ENCODE measurements at places on chromosomes 12 and 14.

DNA sequence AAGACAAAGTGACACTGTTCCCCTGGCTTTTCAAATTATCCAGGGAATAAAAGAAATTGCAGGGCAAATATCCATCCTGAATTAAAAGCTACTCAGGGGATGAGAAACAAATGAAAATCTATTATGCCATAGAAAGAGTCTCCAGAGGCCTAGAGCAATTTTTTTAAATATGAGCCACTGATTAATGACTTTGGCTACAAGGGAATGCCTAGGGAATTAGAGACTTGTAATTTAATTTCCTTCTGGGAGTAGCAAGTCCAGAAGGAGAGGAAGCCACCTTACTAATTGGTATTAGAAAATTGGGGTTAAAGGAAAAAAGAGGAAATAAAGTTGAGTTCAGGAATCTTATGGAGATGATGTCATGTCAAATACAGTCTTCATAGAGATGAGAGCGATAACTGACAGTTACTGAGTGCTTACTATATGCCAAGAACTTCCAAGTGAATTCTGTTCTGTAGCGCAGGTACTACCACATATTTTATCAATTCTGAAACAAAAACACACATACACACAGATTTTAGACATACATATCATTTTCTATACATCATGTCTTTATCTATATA, 304.4 kb downstream of the DUSP6 start:
- DNase-seq, result no peak

DNA sequence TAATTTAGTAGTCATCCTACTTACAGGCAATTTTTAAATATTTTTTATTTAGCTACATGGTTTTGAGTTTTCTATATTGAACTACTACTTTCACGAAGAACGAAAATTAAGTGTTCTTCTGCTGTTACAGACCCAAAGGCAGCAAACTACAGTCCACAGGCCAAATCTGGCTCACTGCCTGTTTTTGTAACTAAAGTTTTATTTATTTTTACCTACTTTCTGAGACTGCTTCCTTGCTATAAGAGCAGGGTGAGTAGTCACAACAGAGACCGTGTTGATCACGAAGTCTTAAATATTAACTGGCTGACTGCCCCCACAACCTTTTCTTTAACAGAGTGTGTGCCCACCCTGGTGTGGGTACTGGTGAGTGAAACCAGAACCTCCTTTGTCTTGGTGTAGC, 11.6 kb downstream of the RBM19 start:
- no peak for DNase-seq

GRCh38 chr12:121279507-121279915, 17.0 kb downstream of the CAMKK2 start:
- DNase-seq, result no peak

DNA sequence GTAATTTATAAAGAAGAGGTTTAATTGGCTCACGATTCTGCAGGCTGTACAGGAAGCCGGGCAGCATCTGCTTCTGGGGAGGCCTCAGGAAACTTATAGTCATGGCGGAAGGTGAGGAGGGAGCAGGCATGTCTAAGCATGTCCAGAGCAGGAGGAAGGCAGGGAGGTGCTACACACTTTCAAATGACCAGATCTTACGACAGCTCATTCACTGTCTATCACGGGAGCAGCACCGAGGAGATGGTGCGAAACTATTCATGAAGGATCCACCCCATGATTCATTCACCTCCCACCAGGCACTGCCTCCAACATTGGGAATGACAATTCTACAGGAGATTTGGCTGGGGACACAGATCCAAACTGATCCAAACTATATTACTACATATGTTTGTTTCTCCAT, 10.0 kb downstream of the SFSWAP start:
- DNase-seq, result no peak

DNA sequence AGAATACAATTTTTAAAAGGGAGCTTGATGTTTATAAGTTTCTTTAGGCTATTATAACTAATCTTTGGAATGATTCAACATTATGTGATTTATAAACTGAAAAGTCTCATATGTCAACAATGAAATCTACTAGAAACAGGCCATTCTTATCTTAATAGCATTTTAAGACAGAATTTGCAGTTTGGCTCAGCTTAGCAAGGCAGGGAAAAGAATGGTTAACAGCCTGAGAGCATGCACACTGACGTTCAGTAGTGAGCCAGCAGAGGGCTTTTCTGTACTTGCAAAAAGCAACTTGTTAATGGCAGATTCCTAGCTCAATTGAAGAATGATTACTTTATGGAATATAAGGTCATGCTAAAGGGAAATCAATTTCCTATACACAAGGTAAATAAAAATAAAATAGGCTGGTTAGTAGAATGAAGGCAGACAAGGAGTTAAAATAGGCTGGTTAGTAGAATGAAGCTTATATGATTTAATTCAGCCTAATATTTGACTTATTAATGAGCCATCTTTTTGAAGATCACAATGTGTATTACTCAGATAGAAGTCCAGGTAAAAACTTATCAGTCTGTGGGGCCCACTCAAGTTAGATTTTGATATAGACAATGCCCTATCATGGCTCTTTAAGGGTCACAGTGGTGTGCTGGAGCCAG, 95.9 kb downstream of the OTOGL start:
- no peak for DNase-seq

DNA sequence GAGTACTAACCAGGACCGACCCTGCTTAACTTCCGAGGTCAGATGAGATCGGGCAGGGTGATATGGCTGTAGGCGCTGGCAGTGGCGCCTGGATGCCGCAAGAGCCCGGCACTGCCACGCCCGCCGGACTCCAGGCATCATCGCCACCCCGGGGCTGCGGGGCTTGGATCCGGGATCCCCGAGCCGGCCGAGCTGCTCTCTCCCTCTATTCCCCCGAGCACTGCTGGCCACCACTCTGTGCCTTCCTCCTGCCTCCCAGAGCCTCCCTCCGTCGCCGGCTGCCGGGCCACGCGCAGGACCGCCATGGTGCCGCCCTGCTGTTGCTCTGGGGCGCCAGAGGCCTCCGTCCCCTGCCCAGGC, 153.2 kb upstream of the ALG10B start:
- no peak for DNase-seq

DNA sequence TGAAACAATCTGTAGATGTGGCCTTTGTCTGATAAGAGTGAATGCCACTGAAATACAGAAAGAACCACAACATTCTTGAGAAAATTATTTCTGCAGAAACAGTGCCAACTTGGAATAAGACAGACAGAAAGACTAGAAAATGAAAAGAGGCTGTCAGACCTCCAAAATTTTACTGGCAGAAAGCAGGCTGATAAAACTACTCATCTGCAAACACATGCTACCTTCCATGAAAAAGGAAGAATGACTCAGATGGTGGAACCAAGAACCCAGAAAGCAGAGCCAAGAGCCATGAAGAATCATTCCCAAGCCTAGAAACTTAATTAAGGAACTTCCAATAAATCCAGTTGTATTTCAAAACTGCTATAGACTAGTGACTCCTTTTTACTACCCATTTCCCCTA, 31.9 kb upstream of the OSBPL8 start:
- DNase-seq, result no peak

GRCh38 chr14:76329951-76330350, 46.0 kb upstream of the ESRRB start:
- DNase-seq, result no peak

DNA sequence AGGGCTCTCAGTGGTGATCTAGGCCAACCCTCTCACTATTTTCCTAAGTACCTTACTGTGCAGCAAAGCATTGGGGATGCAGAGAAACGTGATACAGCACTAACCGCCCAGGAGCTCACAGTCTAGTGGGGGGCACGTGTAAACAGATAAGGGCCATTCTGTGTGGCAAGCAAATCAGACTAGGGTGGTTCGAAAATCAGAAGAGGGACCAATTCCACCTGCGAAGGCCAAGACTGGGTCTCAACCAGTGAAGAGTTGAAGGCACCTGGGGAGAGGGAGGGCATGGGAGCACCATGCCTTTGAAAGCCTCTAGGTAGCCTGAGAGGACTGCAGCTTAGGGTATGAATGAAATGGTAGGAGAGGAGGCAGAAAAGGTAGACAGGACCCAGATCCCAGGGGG, 2.2 kb downstream of the PITPNM2 start:
- DNase-seq, result no peak

Measured in stimulated activated naive CD4-positive, alpha-beta T cell treated with Interleukin-2 at 50 U/mL for 16 hours (primary cell).